ENCODE measurements at places on chromosomes 3 and 15.

- no peak for DNase-seq
Observed at GRCh38 chr3:126207166-126207565, 26.8 kb upstream of the ALDH1L1 start.

GRCh38 chr3:155192957-155193746, 100.3 kb downstream of the STRIT1 start:
- no peak for DNase-seq

DNA sequence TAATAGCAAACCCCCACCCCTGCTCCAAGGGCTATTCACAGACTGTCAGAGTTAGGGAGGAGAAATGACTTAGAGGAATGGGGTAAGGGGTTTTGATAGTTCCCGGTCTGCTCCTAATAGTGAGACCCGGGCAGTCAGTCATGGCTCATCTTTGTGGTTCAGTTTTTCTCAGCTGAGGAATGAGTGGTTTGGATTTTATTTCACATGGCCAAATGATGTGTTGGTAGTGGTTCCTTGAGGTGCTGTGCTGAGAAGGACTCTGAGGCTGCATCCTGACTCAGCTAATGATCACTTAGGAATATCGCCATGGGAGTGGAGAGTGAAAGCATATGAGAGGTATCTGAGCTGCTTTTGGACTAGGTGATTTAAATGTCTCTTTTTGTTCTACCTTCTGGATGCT, 80.2 kb downstream of the LPP start:
- no peak for DNase-seq

GRCh38 chr15:96593735-96594134, 263.2 kb downstream of the NR2F2 start:
- no peak for DNase-seq

DNA sequence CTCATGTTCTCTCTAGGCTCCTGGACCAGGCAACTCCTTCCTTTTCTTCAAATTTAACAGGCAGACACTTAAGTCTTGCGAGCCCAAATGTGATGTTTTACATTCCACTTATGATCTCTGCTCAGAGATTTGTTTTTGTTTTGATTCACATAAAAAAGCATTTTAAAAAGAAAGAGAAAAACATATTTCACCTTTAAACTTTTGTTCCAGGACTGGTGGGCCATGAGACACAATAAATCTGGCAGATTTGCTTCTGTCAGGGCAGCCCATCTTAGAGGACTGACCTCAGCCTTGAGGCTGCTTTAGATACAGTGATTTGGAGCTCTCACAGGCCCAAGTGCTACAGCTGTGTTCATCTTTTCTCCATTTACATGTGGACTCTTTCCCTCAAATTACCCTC, 52.0 kb downstream of the CMSS1 start:
- DNase-seq: no peak
